ENCODE measurements at places on chromosomes 2 and 18.

- DNase-seq: no peak
These were observed 5.1 kb downstream of the MEIS1 start for GRCh38 chr2:66439812-66440542.

DNA sequence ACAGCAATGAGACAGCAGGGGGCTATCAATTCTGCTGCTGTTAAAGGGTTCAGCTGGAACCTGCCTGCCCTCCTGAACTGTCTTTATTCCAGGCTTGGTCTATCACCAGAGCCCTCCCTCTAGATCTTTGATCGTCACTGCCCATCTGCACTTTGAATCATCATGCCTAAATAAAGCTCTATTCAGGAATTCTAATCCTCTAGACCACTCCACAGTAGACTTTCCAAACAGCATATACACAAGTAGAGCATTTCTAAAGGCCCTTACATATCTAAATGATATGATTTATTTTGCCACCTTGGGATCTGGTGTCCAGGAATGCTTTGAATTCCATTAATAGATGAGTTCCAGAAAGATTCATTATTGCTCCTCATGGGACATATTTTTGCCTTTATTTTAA is 542.1 kb upstream of the SYT4 start:
- DNase-seq: no peak

DNA sequence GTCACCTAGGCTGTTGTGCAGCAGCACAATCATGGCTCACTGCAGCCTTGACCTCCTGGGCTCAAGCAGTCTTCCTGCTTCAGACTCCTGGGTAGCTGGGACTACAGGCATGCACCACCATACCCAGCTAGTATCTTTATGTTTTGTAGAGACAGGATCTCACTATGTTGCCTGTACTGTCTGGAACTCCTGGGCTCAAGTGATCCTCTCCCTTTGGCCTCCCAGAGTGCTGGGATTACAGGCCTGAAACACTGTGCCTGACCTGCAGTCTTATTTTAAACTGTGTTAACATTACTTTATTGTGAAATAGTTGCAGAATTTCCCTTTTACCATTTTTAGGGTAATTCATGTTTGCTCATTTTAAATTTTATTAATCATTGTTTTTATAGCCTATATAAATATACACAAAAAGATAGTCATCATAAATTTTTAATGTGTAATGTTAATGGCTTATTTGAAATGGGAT is 24.6 kb downstream of the EML4 start:
- DNase-seq: no peak

DNA sequence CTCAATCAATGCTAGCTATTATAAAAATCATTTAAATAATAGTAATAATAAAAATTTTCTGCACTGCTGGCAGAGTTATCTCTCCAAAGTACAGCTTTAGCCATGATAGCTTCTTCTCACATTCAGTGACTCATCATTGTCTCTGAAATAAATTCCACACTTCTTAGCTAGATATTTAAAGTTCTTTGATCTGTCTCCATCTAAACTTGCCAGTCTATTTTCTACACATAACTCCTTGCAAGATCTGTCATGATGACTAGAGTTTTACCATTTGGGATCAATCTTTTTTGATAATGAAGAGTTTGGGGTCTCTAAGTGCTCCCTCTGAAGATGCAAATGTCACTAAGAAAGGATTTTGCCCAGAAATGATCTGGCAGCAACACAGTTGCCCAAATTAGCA is 155.4 kb upstream of the LHCGR start:
- no peak for DNase-seq

GRCh38 chr2:9944330-9944758 is 7.1 kb upstream of the GRHL1 start:
- DNase-seq: no peak

DNA sequence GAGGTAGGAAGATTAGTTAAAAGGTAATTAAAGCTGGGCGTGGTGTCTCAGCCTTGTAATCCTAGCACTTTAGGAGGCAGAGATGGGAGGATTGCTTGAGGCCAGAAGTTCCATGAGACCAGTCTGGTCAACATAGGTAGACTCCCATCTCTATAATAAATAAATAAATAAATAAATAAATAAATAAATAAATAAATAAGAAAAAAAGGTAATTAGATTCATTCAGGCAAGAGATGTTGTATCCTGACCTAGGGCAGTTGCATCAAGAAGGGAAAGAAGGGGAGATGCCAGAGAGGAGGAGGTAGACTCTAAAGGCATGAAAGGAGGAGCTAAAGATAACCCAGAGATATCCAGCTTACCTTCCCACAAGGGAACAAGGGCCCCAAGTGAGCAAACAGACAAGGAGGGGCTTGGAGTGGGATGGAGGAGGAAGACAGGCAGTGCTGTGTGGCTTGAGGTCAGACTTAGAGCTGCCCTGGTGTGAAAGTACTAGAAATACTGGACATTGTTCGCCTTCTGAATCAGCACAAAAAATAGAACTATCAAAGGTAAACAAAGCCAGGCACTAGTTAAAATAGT is 7.4 kb upstream of the RAB1A start:
- no peak for DNase-seq

DNA sequence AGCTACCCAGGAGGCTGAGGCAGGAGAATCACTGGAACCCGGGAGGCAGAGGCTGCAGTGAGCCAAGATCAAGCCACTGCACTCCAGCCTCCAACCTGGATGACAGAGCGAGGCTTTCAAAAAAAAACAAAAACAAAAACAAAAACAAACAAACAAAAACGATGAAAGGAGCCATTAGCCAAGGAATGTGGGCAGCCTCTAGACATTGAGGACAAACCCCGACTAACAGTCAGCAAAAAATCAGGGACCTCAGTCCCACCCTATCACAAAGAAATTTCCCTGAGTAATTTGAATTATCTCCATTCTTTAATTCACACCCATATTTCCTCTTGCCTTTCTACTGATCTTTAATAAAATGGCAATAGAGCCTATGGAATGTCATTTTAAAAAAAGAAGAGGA is 75.8 kb downstream of the MBD2 start:
- DNase-seq: no peak

DNA sequence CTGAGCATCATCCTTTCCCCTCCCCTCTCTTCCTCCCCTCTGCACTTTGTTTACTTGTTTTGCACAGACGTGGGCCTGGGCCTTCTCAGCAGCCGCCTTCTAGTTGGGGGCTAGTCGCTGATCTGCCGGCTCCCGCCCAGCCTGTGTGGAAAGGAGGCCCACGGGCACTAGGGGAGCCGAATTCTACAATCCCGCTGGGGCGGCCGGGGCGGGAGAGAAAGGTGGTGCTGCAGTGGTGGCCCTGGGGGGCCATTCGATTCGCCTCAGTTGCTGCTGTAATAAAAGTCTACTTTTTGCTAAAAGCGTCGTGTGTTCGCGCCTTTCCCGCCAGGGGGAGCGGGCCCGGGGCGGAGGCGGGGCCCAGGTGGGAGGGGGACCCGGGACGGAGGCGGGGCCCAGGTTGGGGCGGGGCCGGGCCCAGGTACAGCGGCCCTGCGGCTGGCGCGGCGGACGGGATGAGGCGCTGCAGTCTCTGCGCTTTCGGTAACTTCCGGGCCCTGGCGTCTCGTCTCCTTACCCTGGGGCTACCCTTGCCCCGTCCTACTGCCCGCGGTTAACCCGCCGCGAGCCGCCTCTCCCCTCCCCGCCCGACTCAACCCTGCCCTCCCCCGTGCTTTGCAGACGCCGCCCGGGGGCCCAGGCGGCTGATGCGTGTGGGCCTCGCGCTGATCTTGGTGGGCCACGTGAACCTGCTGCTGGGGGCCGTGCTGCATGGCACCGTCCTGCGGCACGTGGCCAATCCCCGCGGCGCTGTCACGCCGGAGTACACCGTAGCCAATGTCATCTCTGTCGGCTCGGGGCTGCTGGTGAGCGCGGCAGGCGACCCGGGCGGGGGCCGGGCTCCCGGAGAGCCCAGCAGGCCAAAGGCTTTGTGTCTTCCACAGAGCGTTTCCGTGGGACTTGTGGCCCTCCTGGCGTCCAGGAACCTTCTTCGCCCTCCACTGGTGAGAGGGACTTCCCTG is at the start of gene KRTCAP3:
Gene KRTCAP3, plus strand, starts transcription at position 424 of the 962 bp plus-strand sequence. Its CDS starts 32 bp downstream, at position 456.
- no peak for DNase-seq

GRCh38 chr2:72681016-72681995 is 144.5 kb downstream of the EXOC6B start:
- no peak for DNase-seq

Measured in NCI-H1436 treated with DMSO at 0.1 percent for 48 hours (cell line).